ENCODE measurements at places on chromosomes 11 and 22.

GRCh38 chr11:94241896-94242295 is 62.5 kb upstream of the IZUMO1R start:
- DNase-seq = no peak

DNA sequence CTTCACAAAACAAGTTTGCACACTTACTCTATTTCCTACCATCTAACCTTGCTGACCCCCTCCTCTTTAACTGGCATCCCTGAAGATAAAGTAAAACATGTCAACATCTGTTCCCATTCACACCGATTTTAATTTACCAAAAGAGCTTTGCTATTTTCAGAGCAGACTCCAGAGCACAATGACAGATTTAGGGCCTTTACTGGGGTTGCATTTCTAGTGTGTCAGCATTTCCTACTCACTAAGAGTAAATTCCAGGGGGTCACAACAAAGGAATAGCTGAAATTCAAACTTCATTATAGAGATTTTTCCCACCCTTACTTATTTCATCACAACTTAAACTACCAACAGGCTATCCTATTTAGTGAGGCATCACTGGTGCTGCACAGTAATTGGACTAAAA is 60.8 kb downstream of the SOX6 start:
- no peak for DNase-seq

GRCh38 chr11:70432065-70432464 is 33.7 kb downstream of the CTTN start:
- DNase-seq = no peak

GRCh38 chr11:15818132-15818842 is 538.1 kb downstream of the SOX6 start:
- DNase-seq = no peak

DNA sequence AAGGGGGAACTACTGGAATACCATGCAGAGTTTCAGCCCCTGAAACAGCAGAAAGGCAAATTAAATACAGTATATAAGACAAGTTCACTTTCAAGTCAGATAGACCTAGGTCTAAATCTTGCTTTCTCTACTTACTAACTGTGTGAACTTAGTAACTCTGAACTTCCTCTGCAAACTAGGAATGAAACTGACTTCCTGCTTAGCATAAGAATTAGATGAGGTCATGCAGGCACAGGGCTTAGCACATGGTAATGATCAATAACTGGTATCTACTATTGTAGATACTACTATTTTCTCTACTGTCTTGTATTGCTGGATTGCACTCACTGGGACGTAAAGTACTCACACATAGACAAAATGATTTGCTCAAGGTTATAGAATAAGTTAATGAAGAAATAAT is 51.5 kb upstream of the MTNR1B start:
- no peak for DNase-seq

GRCh38 chr11:27611947-27612455 is 88.3 kb downstream of the BDNF start:
- no peak for DNase-seq

DNA sequence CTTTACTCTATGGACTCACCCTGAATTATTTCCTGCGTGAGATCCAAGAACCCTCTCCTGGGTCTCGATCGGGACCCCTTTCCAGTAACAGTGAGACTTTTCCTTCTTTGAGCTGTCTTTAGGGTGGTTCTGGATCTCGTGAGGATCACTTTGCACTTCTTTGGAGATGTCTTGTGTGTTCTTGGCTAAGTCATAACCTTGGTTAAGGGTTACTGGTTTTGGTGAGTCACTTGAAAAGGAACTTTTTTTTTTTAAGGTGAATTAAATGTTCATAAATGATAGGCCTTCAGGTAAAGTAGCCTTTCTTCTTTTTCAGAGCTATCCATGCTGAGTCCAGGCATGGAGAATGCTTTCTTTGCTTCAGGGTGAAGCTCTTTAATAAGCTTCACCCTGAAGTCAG is 19.4 kb upstream of the GSTP1 start:
- no peak for DNase-seq

GRCh38 chr22:36415415-36416168 is 27.8 kb upstream of the MYH9 start:
- DNase-seq = no peak

DNA sequence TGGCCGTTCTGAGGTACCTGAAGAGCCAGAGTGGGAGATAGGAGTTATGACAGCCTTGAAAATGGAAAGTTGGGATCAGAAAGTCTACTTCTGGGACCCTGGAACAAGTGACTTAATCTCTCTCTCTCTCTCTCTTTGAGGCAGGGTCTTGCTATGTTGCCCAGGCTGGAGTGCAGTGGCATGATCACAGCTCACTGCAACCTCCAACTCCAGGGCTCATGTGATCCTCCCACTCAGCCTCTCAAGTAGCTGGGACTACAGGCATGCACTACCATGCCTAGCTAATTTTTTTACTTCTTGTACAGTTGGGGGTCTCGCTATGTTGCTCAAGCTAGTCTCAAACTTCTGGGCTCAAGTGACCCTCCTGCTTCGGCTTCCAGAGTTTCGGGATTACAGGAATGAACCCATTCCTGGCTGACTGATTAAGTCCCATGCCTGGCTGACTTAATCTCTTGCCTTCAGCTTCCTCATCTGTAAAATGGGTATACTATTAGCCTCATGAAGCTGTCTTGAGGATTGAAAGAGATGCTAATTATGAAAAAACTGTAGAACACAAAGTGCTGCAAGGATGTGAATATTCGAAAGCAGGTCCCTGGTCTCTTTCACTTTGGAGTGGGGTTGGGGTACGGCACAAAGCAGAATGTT is 87.7 kb downstream of the UBASH3B start:
- DNase-seq = no peak

DNA sequence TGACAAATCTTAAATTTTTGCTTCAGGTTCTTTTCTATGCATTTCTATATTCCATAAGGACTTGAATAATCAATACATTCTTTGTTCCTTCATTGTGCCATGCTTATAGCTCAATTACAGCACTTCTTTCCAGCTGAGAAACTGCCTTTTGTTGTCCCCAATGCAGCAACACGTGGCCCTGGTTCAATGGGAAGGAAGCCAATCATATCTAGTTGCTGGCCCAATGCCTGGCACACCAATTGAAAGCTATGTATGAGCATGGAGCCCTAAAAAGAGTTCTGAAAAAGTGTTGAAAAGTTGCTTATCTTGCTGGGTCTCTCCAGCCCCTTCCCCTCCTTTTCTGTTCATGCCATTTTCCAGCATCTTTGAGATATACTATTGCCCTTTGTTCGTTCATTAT is 448.0 kb upstream of the FAT3 start:
- no peak for DNase-seq

DNA sequence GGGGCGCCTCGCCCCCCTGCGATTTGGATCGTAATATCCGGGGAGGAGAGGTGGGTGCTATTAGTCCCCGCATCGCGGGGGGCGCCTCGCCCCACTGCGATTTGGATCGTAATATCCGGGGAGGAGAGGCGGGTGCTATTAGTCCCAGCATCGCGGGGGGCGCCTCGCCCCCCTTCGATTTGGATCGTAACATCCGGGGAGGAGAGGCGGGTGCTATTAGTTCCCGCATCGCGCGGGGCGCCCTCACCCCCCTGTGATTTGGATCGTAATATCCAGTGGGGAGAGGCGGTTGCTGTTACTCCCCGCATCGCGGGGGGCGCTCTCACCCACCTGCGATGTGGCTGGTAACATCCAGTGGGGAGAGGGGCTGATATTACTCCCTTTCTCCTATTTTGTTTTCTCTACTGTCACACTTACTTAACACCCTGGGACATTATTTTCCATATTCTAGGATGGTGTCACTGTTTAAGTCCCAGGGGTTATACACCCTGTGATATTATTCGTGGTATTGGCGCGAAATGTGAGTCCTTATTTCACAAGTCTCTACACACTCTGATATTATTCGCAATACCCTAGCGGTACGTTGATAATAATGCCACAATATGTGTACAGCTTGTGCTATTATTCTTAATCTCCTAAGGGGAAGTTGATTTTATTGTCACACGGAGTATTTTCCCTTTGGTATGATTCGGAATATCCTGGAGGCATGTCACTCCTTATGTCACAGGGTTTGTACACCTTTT is 57.8 kb upstream of the ALDH3B2 start:
- DNase-seq = no peak

All from T1000 (cell line).